ENCODE measurements at places on chromosomes 7 and 10. TPM values are rescaled to one million over a fixed set of nuclear protein-coding genes. Genes with fewer than 3 reads are reported as not detected.

Gene INSYN2A
- total RNA-seq: not detected

Gene ATG9B
- total RNA-seq: not detected

GRCh38 chr7:96135241-96135640 is 186.7 kb downstream of the SLC25A13 start:
- H3K36me3 ChIP-seq: peaks cover 9% of the 10 kb centered on the region
- no peaks in the 10 kb centered on the region for H3K27me3 ChIP-seq
- no peaks in the 10 kb centered on the region for H3K4me1 ChIP-seq
- no peak for DNase-seq
- no peak overlapping the region for H3K4me3 ChIP-seq

DNA sequence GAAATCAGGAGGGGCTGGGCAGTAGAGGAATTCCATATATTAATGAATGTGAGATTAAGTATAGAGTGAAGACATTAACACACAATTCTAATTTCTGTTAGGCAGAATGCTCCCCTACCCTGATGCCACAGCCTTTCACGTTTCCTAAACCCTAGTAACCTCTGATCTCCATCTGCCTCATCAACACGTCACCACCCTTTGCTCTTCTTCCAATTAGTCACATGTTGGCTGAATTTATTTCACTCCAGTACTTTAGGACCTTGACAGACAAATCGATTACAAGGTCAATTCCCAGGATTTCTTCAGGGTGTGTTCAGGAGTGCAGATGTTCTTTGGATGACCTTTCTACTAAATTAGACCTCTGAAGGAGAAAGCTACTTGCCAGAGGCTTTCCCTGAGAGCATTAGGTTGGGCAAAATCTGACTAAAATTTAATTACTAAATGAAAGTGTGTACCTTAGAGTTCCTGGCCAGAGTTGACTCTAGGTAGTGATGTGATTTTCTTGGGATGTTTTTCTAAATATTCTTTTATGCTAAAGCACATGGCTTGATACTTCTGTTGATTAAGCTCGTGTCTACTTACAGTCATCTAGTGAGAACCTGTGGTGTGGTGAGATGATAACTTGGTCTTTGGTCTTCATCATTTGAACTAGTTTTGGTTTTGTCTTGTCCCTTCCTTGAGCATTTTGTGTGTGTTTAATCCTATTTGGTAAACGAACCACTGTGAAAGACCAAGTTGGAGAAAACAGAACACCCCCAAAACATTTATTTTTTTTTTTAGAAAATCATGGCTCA is 12.7 kb downstream of the AGR2 start:
- no peak for DNase-seq
- H3K27me3 ChIP-seq: no peaks in the 10 kb centered on the region
- no peaks in the 10 kb centered on the region for H3K4me1 ChIP-seq
- no peak overlapping the region for H3K4me3 ChIP-seq
- no peak overlapping the region for H3K27ac ChIP-seq

GRCh38 chr7:13117103-13117502 is 429.7 kb downstream of the ARL4A start:
- DNase-seq: no peak
- no peaks in the 10 kb centered on the region for H3K36me3 ChIP-seq
- no peak overlapping the region for H3K4me3 ChIP-seq
- H3K27me3 ChIP-seq: no peaks in the 10 kb centered on the region
- H3K27ac ChIP-seq: no peak overlapping the region

- no peaks in the 10 kb centered on the region for H3K36me3 ChIP-seq
- no peaks in the 10 kb centered on the region for H3K27me3 ChIP-seq
- no peak overlapping the region for H3K27ac ChIP-seq
- no peak for DNase-seq
- H3K4me3 ChIP-seq: no peak overlapping the region
Observed at GRCh38 chr10:131180740-131181415, 130.6 kb downstream of the TCERG1L start.

GRCh38 chr7:842431-843031 is 10.3 kb downstream of the SUN1 start:
- DNase-seq: no peak
- H3K27ac ChIP-seq: no peak overlapping the region
- no peaks in the 10 kb centered on the region for H3K36me3 ChIP-seq

DNA sequence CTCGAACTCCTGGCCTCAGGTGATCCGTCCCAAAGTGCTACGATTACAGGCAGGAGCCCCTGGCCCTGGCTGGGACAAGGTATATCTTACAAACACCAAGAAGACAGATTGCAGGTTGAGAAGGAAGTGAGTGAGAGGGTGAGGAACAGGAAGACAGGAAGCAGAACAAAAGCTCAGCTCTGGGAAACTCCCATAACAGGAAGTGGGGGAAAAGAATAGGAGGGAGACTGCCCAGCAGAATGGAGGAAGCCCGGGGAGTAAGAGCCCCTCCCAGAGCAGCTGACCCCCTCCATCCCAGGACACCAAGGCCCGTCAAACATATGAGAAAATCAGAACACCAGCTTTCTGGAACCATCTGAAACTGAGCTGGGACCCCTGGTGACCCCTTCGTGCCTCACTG is 2.9 kb downstream of the TECPR1 start:
- no peak overlapping the region for H3K4me3 ChIP-seq
- no peaks in the 10 kb centered on the region for H3K4me1 ChIP-seq
